Subcutaneous preadipocyte (primary cell): ENCODE measurements at places on chromosomes 1 and 21. TPM values are rescaled to one million over a fixed set of nuclear protein-coding genes. Genes with fewer than 3 reads are reported as not detected.

PGLYRP4 gene
- not detected in 2 replicates for total RNA-seq

CFHR1 gene
- not detected in 2 replicates for total RNA-seq

LCK gene
- total RNA-seq, result not detected in 2 replicates

DIO1 gene
- not detected in 2 replicates for total RNA-seq

CASZ1 gene
- total RNA-seq, result under 0.01 TPM in 1 of 2 replicates, not detected in the other

AJAP1 gene
- total RNA-seq, result under 0.01 TPM in 2 replicates

CNKSR1 gene
- total RNA-seq, result under 0.01 TPM in 1 of 2 replicates, not detected in the other

AMY2B gene
- 3.3 and 4.4 TPM in 2 replicates for total RNA-seq

SLC30A2 gene
- not detected in 2 replicates for total RNA-seq
